Heart right ventricle (tissue), 16 donors: ENCODE measurements at places on chromosomes 6 and 20.

GRCh38 chr20:58950603-58951002 lies 30.5 kb upstream of the NELFCD start:
- no peaks in the 10 kb centered on the region for H3K36me3 ChIP-seq
- no peak for DNase-seq
- H3K4me1 ChIP-seq, result no peaks in the 10 kb centered on the region
- H3K4me3 ChIP-seq, result no peak overlapping the region

DNA sequence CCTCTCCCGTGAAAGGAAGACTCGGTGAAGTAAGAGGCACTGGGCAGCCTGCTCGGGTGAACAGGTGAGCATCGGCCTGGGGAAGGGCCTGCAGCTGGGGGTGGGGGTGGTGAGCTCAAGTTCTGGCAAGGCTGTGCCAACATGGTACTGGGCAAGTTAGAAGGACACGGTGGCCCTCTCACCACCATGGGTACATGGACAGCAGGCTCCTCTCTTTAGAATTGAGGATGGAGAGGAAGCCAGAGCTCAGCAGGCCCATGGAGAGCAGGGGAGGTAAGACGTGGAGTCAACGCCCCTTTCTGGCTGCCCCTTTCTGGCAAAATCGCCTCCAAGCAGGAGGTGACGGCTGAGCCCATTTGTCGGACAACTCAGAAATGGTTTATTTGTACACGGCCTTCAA lies 135.6 kb downstream of the ANKRD60 start:
- no peaks in the 10 kb centered on the region for H3K4me1 ChIP-seq
- no peak overlapping the region for H3K4me3 ChIP-seq
- no peaks in the 10 kb centered on the region for H3K27me3 ChIP-seq
- DNase-seq, result no peak

DNA sequence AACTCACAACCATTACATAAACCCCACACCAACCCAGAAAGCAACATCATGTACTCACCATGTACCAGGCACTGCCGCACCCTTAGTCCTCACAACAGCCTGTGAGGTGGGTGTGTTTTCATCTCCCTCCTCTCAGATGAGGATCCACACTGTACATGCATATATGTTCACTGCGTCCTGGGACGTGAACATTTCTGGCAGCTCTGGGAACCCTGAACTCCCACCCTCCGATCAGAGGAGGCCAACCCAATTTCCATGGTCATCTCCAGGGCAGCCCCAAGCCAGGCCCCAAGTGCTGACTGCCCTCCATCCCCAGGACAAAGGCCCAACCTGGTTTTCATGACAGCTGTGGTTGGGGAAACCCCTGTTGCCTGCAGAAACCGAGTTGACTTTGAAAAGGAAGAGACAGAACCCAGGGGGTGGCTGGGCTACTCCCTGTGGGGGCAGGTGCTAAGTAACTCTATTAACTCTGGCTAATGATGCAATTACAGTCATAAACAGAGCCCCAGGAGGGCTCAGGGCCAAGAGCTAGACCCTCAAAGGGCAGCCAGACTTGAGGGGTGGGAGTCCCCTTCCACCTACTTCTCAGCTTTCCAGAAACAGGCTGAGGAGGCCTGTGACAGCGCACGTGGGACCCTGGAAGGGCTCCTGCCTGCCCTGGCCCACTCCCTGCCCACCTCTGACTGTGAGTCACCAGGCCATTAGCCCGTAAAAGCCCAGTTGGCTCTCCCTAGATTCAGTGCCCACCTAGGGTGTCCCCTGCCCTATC lies 2.6 kb downstream of the TFEB start:
- H3K4me3 ChIP-seq, result peak overlapping the region; percentile 75
- peak overlapping the region; percentile 99 for H3K27ac ChIP-seq
- no peaks in the 10 kb centered on the region for H3K36me3 ChIP-seq

DNA sequence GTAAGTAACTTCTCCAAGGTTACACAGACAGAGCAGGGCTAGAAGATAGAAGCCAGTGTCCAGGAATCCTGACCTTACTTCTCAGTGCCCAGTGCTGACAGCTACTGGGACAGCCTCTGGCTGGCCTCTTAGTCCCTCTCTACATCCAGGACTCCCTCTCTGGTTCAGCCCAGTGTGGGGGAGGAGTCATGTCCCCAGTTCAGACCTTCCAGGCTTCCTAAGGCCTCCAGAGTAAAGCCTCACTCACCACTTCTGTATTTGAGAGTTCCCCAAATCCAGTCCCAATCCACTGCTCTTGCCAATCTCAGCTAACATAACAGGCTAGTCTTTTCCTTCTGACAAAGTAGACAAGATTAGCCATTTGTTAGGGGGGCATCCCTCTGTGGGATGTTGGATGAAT lies 36.9 kb upstream of the EPB41L1 start:
- H3K27me3 ChIP-seq, result no peaks in the 10 kb centered on the region
- DNase-seq, result no peak
- no peak overlapping the region for H3K27ac ChIP-seq
- no peak overlapping the region for H3K4me3 ChIP-seq
- no peaks in the 10 kb centered on the region for H3K36me3 ChIP-seq
- H3K4me1 ChIP-seq, result no peaks in the 10 kb centered on the region

DNA sequence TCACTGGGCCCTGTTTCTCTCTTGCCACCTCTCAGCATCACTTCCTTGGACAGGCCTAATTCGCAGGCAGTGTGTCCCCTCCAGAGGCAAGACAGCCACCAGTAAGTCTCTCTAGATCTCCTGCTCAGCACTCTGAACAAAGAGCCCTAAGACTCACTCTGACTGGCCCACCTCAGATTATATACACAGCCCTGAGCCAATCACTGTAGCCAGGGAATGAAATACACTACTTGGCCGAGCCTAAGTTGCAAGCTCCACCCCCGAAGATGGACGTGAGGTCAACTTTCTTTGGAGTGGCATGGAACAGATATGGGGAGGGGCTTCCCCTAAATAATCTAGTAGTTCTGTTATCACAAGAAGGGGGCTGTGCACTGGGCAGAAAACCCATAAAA lies 4.1 kb downstream of the BPI start:
- H3K27ac ChIP-seq, result no peak overlapping the region
- H3K4me1 ChIP-seq, result no peaks in the 10 kb centered on the region
- peaks cover 11% of the 10 kb centered on the region for H3K27me3 ChIP-seq
- no peaks in the 10 kb centered on the region for H3K36me3 ChIP-seq

- no peaks in the 10 kb centered on the region for H3K4me1 ChIP-seq
- no peaks in the 10 kb centered on the region for H3K36me3 ChIP-seq
- H3K27me3 ChIP-seq, result no peaks in the 10 kb centered on the region
- H3K27ac ChIP-seq, result no peak overlapping the region
- DNase-seq, result no peak
Observed at GRCh38 chr6:119960036-119960435, 610.5 kb upstream of the MAN1A1 start.
